ENCODE measurements at places on chromosomes 5 and 9. TPM values are rescaled to one million over a fixed set of nuclear protein-coding genes. Genes with fewer than 3 reads are reported as not detected.

- DNase-seq: no peak
Measured at GRCh38 chr9:111529787-111530186, 4.8 kb downstream of the ZNF483 start.

DNA sequence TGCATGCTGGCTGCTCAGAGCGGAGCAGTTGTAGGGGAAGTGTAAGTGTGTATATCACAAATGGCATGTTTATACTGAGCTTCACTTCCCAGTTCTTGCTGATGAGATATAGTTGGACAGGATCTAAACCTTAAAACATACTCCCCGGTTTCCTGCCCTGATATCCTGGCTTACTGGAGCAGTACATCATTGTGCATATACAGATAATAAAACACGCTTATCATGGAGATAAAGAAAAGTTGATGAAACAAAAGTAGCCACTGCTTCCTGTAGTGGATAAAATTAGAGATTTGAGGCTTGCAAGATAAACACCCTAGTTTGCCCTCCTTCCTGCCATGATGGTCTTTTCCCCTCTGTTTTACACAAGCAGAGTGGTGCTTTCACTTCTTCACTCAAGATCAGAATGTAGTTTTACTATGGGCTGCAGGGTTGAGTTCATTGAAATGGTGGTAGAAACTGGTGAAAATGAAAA, 15.0 kb downstream of the NPR3 start:
- no peak for DNase-seq

- DNase-seq: no peak
Measured at GRCh38 chr9:127637322-127637847, 25.3 kb downstream of the STXBP1 start.

DNA sequence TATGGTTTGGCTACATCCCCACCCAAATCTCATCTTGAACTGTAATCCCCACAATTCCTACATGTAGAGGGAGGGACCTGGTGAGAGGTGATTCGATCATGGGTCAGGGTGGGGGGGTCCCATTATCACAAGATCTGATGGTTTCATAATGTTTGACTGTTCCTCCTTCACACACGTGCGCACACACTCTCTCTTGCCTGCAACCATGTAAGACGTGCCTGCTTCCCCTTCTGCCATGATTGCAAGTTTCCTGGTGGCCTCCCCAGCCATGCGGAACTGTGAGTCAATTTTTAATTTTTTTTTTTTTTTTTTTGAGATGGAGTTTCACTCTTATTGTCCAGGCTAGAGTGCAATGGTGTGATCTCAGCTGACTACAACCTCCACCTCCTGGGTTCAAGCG, 27.0 kb downstream of the FAM169A start:
- DNase-seq: no peak

DNA sequence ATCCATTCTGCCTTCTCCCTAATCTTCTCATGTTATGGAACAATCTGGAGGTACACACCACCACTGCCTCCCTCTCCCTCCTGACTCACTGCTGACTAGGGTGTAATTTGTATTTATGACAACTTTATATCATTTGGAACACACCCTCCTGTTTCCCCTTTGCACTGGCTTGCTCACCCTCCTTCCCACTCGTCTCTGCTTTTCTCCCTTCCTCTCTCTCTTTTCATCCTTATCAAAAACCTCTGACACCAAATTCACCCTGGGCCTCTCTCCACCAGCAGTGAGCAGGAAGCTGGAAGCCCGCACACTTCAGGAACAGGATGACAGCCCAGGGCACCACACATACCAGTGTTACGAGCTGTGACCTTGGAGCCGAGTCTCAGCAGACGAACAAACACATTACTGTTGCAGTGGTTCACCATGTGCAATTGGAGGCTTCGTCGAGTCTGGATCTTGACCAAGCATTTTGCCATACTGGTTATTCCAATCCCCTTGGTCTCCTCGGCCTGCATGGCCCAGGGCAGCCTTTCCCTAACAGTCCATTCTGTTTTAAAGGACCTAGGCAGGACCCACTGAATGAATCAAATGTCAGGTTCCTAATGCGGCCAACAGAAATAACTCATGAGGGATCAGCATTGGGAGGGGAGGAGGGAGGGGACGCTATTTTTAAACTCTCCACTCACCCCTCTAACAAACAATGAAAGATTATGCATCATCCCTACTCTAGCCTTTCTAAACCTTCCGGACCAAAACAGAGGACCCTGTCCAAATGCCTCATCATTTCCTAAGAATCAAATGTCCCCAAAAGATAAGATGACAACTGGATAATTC, 203.9 kb upstream of the RASEF start:
- DNase-seq: no peak

- DNase-seq: no peak
Measured at GRCh38 chr5:72658161-72658560, 151.0 kb upstream of the ZNF366 start.

- no peak for DNase-seq
Measured at GRCh38 chr9:27198190-27198589, 89.2 kb downstream of the TEK start.

DNA sequence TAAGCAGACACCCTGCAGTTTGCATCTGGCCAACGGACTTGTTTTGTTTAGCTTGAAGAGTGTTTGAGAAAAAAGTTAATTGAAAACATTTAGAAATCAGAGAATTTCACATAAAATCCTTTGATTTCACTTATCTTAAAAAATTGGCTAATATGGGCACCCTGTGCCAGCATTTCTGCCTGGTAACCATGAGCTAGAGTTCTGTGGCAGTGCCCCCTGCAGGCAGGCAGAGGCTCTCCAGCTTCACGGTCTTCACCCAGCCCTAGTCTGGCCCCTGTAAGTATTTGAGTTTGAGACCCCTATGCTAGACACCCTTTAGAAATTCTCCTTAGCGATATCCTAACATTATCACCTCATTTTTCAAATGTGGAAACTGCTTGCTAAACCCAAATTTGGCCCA, 18.8 kb upstream of the FANCC start:
- DNase-seq: no peak

The PCDHA9 gene
- total RNA-seq: not detected

The ADAMTS13 gene
- total RNA-seq: 1.9 TPM

The PRR16 gene
- 0.29 TPM for total RNA-seq

The NR4A3 gene
- 20.7 TPM for total RNA-seq
